SJSA1 (cell line): ENCODE measurements at places on chromosomes 12 and 14.

DNA sequence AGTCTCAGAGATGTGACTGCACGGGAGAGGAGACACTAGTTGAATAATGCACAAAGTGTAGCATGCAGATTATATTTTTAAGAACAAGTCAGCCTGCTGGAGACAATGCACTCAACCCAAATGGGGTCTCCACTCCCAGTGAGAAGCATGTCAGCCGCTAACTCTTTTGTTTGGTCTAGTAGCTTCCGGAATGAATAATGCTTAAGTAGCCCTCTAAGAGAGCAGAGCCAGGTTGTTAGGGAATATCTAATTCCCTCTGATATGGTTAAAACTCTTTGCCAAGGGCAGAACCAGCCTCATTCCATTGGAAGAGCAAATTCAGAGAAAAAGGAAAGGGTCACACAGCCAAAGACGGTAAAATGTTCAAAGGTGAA, 80.4 kb downstream of the DAD1 start:
- no peak for DNase-seq

DNA sequence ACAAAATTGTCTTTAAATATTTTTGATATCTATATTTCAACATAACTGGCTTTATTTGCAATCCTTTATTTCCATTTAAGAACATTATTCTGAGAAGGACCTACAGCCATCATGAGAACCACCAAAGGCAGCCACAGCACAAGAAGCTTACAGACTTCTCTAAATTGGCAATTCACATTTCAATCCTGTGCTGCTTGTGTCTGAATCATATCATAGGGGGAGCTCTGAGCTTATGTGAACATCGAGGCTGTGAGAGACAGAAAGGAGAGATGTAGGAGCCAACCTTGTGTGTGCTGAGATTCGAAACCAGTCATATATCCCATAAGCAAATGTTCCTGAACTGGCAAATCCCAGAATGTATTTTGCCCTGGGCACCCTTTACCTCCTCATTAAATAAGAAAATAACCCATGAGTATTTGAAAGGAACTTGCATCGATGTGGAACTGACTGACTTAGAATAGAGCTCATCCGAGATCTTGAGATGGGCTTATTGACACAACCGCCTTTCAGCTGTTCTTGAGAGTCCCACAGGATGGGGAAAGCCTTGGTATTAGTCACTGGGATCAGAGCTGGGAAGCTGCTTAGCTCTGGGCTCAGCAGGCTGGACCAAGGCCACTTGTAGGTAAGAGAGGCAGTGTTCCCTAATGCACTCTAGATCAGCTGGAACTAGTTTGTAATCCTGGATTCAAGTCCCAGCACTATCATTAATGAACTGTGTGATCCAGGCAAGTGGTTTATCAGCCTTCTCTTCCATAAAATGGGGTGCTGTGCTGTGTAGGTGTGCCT, 329.8 kb downstream of the CACNA1C start:
- DNase-seq: no peak

GRCh38 chr14:44742202-44742601, 219.5 kb downstream of the KLHL28 start:
- no peak for DNase-seq

DNA sequence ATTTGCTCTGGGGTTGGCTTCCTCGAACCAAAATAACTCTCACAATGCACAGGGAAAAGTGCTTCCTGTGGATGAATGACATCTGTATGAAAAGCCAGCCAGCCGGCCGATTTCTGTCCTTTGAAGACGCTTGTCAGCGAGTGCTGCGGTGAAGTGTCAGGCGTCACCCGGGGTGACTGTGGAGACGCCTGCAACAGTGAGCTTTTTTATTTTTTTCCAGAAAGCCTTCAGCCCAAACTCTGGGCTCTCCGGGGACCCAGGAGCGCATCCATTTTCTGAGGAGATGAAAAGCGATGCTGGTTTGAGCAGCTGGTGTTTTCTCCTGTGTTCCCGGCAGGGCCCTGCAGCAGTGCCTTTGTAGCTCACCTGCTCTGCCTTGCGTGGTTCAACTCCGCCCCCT, 147.9 kb upstream of the MYL2 start:
- DNase-seq: no peak

- no peak for DNase-seq
These were observed 27.4 kb downstream of the MVK start for GRCh38 chr12:109600995-109601394.
